Midbrain (tissue), 1 donor: ENCODE measurements at places on chromosomes 4 and X.

DNA sequence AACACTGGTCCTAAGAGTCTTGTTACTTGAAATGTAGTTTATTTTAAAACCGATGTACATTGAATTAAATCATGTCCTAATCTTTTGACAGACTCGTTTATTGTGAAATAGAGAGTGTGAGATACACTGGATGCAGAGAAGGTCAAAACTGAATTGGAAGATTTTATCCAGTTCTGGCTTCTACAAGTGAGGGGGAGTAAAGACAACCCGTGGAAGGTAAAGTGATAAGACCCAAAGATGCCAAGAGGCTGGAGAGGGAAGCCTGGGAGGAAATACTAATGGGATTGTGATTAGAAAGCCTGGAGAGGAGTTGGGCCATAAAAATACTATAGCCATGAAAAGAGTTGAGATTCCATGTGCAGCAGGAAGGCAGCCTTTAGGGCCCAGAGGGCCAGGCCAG lies 424.5 kb upstream of the NR3C2 start:
- DNase-seq: no peak

GRCh38 chrX:16970977-16971376 lies 24.5 kb downstream of the REPS2 start:
- DNase-seq: no peak

DNA sequence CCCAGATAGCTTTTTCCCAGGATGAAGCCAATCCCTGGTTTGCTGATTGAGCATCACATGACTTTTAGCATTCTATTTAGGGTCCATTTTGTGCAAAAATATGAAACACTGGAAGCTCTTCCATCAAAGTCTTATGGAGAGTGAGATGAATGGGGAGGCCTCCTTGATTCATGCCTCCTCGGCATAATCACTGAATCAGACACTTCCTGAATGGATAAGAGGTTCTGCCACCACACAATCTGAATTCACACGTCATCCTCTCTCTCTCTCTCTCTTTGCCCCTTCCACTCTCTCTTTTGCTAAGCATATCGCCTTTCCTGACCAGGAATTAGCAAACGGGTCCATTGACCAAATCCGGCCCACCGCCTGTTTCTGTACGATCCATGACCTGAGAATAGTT lies 68.7 kb downstream of the CRMP1 start:
- no peak for DNase-seq

DNA sequence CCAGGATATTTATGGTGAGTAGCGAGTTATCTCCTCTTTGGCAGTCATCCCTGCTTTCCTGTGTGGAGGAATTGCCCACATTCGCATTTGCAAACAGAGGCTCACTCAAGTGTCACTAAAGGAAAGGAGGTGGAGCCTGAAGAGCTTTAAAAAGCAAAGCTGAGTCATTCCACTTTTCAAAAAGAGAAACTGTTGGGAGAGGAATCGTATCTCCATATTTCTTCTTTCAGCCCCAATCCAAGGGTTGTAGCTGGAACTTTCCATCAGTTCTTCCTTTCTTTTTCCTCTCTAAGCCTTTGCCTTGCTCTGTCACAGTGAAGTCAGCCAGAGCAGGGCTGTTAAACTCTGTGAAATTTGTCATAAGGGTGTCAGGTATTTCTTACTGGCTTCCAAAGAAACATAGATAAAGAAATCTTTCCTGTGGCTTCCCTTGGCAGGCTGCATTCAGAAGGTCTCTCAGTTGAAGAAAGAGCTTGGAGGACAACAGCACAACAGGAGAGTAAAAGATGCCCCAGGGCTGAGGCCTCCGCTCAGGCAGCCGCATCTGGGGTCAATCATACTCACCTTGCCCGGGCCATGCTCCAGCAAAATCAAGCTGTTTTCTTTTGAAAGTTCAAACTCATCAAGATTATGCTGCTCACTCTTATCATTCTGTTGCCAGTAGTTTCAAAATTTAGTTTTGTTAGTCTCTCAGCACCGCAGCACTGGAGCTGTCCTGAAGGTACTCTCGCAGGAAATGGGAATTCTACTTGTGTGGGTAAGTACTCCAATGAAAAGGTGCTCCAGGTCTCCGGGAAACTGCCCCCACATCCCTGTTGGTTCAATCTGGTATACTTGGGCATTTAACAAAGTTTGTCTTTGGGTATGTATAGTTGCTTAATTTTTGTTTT lies at the start of gene EGF:
EGF (plus strand) TSS at position 178 of the 890 bp plus-strand sequence; CDS start at position 631, 453 bp downstream.
- peak; percentile 3 for DNase-seq

DNA sequence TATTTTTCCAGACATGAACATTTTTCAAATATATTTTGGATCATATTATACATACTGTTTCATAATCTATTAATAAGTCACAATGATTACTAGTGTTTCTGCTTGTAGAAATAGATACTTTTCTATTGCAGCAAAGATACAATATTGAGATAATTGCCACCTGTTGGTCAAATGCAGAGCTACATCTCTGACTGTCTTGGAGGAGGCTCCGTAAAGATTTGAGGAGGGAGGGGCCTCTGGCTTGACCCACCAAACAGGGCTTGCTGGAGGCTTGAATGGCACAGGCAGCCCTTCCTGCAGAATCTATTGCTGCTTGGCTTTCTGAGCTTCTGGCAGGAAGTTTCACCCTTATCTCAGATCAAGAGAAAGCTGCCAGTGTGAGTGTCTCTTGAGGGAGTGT lies 99.3 kb upstream of the ARMCX2 start:
- DNase-seq: peak; percentile 26

- DNase-seq: no peak
Measured at GRCh38 chr4:110907801-110908313, 285.0 kb upstream of the PITX2 start.

DNA sequence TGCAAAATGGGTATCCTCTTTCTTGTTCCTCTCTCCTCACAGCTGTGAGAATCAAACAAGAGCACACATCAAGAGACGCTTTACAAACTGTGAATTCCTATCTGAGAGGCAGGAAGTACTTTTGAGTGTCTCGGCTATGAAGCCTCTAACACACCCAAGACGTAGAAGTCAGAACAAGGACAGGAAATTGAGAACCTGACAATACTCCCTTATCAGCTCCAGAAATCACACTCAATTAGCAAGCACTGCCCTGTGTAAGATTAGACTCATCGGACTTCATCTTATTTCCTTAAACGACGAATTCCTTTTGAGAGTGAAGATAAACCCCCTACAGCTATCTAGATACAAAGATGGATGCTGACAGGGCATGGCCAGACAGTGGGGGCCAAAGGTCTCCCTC lies 50.7 kb upstream of the CRMP1 start:
- DNase-seq: no peak

DNA sequence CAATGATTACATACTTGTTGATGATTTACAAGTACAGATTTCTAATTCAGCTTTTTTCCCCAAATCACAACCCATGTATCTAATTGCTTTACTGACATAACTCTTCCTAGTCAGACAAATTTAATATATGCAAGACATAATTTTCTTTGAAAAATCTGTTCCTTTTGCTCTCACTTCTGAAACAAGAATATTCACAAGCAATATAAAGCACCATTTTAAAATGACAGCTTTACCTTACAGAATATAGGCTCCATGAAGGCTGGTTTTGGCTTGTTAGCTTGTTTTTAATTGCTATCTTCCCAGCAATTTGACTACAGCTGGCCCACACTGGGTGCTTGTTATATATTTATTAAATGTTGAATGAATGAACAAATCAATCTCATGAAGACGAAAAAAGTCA lies 24.5 kb downstream of the GPM6A start:
- DNase-seq: no peak
